ENCODE measurements at places on chromosomes 12 and 14. TPM values are rescaled to one million over a fixed set of nuclear protein-coding genes. Genes with fewer than 3 reads are reported as not detected.

DNA sequence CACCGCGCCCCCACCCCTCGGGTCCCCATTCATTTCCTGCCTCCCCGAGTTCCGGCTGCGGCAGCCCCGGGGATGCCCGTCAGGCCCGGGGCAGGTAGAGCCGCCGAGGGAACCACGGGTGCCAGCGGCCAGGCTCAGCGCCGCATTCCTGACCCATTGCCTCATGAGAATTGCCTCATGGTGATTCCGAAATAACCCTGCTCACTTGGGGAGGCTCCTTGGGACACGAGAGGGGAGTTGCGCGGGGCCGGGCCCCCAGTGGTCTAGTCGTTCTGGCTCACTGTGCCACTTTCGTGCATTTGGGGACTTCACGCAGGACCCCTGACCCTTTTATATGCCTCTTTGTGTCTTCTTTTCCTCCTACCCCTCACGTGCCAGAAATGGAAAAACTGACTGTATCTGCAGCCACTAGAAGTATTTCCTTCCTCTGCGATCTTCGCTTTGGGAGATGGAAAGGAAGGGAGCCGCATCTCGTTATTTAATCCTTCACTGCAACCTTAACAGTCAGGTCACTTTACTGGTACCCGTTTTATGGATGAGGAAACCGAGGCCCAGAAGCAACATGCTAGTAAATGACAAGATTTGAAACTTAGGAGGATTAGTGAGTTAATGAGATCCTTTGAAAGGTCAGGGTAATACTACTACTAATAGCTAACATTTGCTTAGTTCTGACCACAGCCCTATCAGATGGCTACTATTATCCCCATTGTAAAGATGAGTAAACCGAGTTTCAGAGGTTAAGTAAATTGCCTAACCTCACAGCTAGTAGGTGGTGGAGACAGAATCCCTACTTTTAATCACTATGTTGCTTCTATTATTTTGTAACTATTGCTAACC, 768 bp downstream of the PTPN11 start:
- no peaks in the 10 kb centered on the region for H3K36me3 ChIP-seq
- H3K27me3 ChIP-seq, result no peaks in the 10 kb centered on the region
- H3K4me3 ChIP-seq, result peak overlapping the region; percentile 92

DNA sequence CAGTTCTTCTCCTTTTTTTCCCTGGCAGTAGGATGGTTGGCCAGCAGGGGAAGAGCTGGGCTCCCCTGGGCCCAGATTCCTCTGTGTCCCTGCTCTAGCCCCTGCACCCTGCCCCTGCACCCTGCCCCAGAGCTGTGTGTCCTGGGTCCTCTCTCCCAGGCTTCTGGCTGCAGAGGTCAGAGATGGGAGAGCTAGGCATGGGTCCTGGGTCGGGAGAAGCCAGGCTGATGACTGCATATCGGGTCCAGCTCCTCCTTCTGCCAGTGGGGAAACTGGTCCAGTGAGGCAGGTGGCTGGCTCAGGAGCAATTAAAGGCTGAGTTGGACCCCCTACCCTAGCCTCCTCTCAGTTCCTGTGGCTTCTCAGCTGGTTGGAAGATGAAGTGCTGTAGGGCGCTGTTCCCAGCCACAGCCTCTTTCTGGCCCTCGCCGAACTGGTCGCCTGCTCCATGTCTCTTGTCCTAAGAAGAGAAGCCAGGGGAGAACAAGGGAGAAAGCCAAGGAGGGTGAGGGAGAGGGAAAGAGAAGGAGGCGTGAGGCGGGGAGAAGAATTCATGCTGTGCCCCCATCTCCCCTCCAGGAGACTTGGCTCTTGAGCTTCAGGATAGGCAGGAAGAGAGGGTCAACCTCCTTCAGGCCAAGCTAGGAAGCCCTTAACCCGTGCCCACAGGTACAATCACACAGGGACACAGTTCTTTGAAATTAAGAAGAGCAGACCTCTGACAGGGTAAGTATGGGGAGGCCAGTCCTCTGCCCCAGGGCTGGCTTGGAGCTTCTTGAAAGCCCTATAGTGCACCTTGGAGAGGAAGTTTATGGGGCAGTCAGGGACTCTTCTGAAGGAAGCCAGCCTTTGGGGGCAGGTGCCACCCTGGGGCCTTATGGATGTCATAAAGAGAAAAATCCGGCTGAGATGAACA, 9.5 kb downstream of the VASH1 start:
- H3K4me1 ChIP-seq, result peaks cover 24% of the 10 kb centered on the region
- H3K27me3 ChIP-seq, result no peaks in the 10 kb centered on the region
- no peaks in the 10 kb centered on the region for H3K36me3 ChIP-seq
- no peak for DNase-seq

DNA sequence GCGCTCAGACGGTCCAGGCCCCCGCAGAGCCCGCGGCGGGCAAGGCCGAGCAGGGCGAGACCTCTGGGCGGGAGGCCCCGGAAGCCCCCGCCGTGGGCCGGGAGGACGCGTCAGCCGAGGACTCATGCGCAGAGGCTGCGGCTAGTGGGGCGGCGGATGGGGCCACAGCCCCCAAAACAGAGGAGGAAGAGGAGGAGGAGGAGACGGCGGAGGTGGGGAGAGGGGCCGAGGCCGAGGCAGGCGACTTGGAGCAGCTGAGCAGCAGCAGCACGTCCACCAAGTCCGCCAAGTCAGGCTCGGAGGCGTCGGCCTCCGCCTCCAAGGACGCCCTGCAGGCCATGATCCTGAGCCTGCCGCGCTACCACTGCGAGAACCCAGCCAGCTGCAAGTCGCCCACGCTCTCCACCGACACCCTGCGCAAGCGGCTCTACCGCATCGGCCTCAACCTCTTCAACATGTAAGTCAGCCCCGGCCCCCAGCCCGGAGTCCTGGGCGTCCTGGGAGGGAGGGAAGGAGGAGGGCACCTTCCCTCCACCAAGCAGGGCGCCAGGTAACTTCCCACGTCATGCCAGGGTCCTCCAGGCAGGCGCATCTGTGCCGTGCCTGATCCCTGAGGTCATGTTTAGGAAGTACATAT, 72.4 kb downstream of the IQSEC3 start:
- H3K27ac ChIP-seq, result no peak overlapping the region
- no peaks in the 10 kb centered on the region for H3K36me3 ChIP-seq
- H3K27me3 ChIP-seq, result peaks cover 29% of the 10 kb centered on the region
- no peak overlapping the region for H3K4me3 ChIP-seq

DNA sequence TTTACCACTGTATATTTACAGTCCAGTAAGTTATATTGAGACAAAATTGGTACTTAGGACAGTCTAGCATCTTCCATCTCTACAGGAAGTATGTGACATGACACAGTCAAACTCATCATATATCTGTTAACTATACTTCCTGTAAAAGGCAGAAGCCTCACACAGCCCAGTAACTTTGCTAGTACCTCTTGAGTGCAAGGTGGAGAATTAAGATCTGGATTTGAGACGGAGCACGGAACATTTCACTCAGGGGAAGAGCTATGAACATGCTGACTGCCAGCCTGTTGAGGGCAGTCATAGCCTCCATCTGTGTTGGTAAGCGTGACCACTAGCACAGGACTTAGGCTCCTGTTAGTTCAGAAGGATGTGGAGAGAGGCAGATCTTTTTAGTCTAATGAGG, 333.7 kb upstream of the OR4E1 start:
- H3K27me3 ChIP-seq, result no peaks in the 10 kb centered on the region
- H3K36me3 ChIP-seq, result no peaks in the 10 kb centered on the region
- no peak for DNase-seq
- H3K27ac ChIP-seq, result no peak overlapping the region
- no peaks in the 10 kb centered on the region for H3K4me1 ChIP-seq
- no peak overlapping the region for H3K4me3 ChIP-seq

- no peak overlapping the region for H3K27ac ChIP-seq
- H3K4me3 ChIP-seq, result no peak overlapping the region
- H3K4me1 ChIP-seq, result peaks cover 10% of the 10 kb centered on the region
- peak; percentile 26 for DNase-seq
Observed at GRCh38 chr14:94867946-94868771, 98.2 kb upstream of the GSC start.

Gene FGFR1OP2
- total RNA-seq, result 39.2 TPM

Gene TMCC3
- 3.5 TPM for total RNA-seq

- no peak overlapping the region for H3K4me3 ChIP-seq
- peak overlapping the region; percentile 75 for H3K27ac ChIP-seq
- DNase-seq, result no peak
Observed at GRCh38 chr12:111412007-111412829, 6.5 kb downstream of the SH2B3 start.

- peak overlapping the region; percentile 67 for H3K27ac ChIP-seq
- H3K4me3 ChIP-seq, result no peak overlapping the region
- no peaks in the 10 kb centered on the region for H3K27me3 ChIP-seq
- H3K36me3 ChIP-seq, result no peaks in the 10 kb centered on the region
- peaks cover 25% of the 10 kb centered on the region for H3K4me1 ChIP-seq
- DNase-seq, result peak; percentile 59
Observed at GRCh38 chr14:61615743-61616523, 79.4 kb upstream of the HIF1A start.

DNA sequence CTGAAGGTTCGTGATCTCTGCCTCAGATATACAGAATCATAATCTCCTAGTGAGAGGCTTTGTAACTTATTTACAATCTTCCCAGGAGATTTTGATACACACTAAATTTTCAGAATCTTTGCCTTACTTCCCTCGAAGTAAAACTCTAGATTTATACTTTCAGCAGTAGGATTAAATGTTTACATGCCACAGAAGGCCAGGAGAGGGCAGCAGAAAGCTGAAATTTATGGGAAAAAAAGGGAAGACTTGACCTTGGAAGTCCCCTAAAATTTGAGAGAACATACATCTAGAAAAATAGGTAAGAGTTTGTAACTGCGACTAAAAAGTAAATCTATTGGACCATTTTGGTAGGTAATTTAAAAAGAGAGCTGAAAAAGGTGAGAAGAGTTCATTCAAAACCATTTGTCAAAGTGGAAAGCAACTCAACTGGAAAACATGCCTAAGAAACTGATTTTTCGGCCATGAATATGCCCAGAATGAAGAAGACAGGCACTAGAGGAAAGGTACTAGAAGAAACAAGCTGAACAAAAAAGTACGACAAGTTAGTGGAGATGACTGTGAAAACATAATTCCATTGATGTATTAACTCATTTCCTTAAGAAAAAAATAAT, 242.0 kb upstream of the MDGA2 start:
- H3K36me3 ChIP-seq, result no peaks in the 10 kb centered on the region
- no peak overlapping the region for H3K4me3 ChIP-seq
- no peak overlapping the region for H3K27ac ChIP-seq

DNA sequence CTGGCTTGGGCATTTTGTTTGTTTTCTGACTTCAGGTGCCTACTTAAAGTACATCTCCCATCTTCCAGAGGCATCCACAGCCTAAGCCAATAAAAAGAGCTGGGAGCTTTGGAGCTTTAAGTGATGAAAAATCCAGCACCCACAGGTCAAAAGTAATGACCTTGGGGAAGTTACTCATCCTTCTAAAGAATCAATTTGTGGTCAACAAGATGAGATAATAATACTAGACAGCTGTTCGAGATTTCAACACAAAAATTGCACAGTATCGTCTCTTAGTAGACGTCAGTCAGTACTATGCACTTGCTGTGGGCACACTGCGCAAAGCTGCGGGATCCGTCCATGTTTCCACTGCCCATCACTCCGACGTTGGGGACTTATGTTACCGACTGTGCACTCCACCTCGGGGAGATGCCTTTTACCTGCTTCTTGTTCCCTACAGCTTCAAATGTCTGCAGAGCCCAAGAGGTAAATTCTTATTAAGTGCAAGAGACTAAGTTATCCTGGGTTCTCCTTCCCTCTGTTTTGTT, 1.3 kb downstream of the ST8SIA1 start:
- H3K4me1 ChIP-seq, result peaks cover 7% of the 10 kb centered on the region
- peak; percentile 41 for DNase-seq
- H3K4me3 ChIP-seq, result no peak overlapping the region

Gene SYT1
- 24.0 TPM for total RNA-seq

Gene SERPINA6
- not detected for total RNA-seq

- DNase-seq, result peak; percentile 26
- no peak overlapping the region for H3K4me3 ChIP-seq
- H3K27ac ChIP-seq, result no peak overlapping the region
Observed at GRCh38 chr12:26434299-26435068, 239.1 kb downstream of the SSPN start.

Gene ABHD4
- 46.9 TPM for total RNA-seq

Gene GPR132
- 2.2 TPM for total RNA-seq

Gene SNRPF
- total RNA-seq, result 24.9 TPM

DNA sequence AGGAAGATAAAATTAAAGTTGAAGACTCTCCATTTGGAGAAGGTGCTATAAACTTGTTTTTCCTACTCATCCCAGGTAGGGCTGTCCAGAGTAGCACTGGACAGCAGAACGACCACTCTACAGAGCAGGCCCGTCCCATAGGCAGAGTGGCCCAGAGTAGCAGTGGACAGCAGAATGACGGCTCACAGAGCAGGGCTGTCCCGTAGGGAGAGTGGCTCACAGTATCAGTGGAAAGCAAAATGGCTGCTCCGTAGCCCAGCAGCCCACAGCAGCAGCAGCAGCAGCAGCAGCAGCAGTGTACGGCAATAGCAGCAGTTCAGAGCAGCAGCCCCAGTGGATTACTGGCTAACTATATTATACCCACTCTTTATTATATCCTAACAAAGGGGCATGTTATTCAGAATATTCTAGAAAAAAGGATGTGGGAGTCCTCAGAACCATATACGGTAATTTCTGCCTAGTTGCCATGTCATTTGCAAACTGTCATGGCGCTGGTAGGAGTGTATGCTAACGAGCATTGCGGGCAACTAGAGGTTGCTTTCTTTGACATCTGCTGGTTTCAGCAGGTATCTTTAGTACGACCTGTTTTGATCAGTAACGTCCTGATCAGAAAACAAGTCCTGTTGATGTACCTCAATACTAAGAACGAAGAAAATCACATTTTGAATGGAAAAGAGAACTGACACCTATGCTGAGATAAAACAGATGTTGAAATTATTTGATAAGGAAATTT, 567.3 kb downstream of the SLC16A7 start:
- no peaks in the 10 kb centered on the region for H3K4me1 ChIP-seq
- H3K36me3 ChIP-seq, result no peaks in the 10 kb centered on the region
- no peak overlapping the region for H3K4me3 ChIP-seq
- no peak overlapping the region for H3K27ac ChIP-seq
- no peak for DNase-seq

DNA sequence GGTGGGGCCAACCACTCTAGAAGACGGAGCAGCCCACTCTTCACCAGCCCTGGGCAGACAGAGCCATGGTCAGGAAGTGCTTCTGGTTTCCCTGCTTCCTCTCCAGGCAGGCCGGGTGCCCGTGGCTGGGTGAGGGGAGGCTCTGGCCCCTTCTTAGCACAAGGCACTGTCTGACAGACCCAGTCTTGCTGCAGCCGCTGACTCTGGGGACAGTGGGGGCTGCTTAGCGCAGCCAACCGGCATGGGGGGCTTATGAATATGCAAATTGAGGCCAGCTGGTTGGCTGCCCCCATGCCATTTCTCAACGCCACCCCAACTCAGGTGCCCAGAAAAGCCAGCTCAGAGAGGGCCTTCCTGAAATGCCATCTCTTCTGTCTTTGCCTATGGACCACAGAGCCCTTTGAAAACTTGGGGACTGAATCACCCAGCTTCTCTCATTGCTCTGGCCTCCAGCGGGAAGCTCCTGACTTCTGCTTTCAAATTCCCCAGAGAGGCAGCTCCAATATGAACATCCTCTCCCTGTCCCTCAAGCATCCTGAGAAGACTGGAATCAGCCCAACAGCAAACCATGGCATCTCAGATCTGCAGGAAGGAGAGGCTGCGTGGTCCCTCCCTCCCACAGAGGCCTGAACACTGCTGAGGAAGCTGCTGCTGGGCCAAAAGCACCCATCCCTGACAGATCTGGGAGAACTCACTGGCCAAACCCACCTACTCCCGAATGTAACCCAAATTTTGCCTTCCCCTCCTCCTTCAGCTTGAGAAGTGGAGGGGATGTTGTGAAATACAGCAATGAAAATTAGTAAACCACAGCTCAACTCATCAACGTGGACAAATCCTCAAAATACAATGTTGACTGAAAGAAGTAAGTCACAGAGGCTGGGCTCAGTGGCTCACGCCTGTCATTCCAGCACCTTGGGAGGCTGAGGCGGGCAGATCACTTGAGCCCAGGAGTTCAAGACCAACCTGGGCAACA, at the start of gene PROX2:
PROX2 (minus strand) TSS at position 205 of the 973 bp plus-strand sequence. CDS start 12,311 bp downstream, outside the sequence.
- no peaks in the 10 kb centered on the region for H3K36me3 ChIP-seq
- H3K4me3 ChIP-seq, result no peak within 1 kb of the TSS
- no peak within 1 kb of the TSS for H3K27ac ChIP-seq
- no peaks in the 10 kb centered on the region for H3K27me3 ChIP-seq
- no peak for DNase-seq

Data from astrocyte (in vitro differentiated cells and primary cell).